Activated CD4-positive, alpha-beta memory T cell treated with anti-CD3 and anti-CD28 coated beads for 36 hours (primary cell): ENCODE measurements at places on chromosomes 3 and 15. TPM values are rescaled to one million over a fixed set of nuclear protein-coding genes. Genes with fewer than 3 reads are reported as not detected.

DNA sequence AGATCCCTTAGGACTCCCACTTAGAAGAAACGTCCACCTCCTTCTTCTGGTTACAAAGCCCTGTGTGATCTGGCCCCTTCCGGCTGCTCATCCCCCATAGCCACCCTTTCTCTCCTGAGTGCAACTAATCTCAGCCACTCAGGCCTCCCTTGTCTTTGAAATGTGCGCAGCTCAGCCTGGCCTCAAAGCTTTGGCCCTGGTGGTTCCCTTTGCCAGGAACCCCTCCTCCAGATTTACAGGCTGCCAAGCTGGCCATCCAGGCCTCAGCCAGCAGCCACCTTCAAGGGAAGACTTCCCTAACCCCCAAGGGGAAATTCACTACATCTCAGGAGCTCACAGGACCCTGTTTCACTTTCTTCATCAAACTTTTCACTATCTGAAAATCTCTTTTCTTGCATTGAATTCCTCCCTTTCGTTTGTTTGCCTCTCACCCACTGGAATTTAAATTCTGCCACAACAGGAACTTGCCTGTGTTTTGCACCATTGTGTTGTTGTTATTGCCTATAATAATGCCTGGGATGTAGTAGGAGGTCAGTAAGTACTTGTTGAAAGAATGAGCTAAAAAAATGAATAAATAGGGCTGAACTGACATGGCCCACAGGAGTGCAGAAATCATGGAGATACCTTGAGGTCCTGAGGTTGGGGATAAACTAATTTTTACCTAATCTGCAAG, 109.5 kb upstream of the PFN2 start:
- DNase-seq: no peak
- no peak overlapping the region for H3K4me3 ChIP-seq
- H3K27ac ChIP-seq: no peak overlapping the region
- no peaks in the 10 kb centered on the region for H3K36me3 ChIP-seq

GRCh38 chr15:65642594-65642993, 20.9 kb downstream of the SLC24A1 start:
- H3K4me1 ChIP-seq: peaks cover 6% of the 10 kb centered on the region
- no peaks in the 10 kb centered on the region for H3K36me3 ChIP-seq
- no peaks in the 10 kb centered on the region for H3K27me3 ChIP-seq
- no peak overlapping the region for H3K27ac ChIP-seq

- H3K4me1 ChIP-seq: no peaks in the 10 kb centered on the region
- no peak overlapping the region for H3K27ac ChIP-seq
- no peak overlapping the region for H3K4me3 ChIP-seq
- no peaks in the 10 kb centered on the region for H3K36me3 ChIP-seq
- no peaks in the 10 kb centered on the region for H3K27me3 ChIP-seq
These were observed 594.0 kb upstream of the UBE2E2 start for GRCh38 chr3:22609139-22609538.

DNA sequence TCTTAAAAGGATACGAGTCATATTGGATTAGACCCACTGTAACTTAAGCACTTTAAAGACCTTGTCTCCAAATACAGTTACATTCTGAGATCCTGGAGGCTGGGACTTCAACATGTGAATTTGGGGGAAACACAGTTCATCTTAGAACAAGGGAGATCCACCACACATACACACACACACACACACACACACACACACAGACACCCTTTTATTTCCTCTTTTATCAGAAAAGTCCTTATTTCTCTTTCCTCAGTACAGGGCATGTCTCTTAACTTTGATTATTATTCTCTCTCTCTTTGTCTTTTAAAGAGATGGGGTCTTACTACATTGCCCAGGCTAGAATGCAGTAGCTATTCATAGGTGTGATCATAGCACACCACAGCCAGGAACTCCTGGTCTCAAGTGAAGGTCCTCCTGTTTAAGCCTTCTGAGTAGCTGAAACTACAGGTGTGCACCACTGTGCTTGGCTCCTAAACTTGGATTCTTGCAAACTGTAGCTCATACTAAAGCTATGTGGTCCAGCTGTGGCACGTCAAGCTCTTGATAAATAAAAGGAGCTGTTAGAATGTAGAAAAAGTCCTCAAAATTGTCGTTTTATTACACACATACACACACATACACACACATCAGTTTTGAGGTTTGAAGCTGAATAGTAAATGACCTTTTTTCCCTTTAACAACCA, 7.4 kb downstream of the GOLM2 start:
- H3K27me3 ChIP-seq: no peaks in the 10 kb centered on the region
- H3K4me3 ChIP-seq: no peak overlapping the region
- DNase-seq: no peak
- H3K36me3 ChIP-seq: peaks cover 9% of the 10 kb centered on the region
- H3K4me1 ChIP-seq: peaks cover 47% of the 10 kb centered on the region

DNA sequence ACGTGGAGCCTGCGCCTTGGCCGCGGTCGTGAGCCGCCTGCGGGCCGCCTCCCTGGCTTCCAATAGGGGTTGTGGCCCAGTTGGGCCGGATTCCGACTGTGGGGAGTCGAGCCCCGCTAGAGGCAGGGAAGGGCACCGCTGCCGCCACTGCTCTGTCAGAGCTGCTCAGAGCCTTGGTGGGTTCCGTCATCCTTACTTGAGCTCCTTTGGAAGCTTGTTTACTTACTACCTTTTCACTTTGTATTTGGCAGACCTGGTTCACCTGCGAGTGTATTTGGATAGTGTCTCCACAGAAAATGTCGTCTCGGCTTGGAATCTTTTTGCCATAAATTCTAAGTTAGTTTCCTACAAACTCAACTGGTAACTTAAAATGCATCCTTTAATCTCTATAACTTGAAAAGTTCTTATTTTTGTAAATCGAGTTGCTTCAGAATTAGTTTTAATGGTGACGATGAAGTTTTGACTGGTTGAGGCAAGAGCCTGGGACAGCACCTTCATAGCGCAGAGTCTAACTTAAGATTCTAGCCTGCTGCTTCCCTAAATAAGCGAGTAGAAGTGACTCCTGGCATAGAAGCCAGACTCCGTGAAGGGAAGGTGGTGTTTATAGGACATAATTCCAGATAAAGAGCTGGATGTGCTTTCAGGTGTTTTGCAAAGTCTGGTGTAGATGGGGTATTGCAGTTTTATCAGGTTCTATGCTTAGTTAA, 800 bp downstream of the DAG1 start:
- H3K27ac ChIP-seq: peak overlapping the region; percentile 87
- no peak for DNase-seq
- peak overlapping the region; percentile 91 for H3K4me3 ChIP-seq
- H3K27me3 ChIP-seq: no peaks in the 10 kb centered on the region
- no peaks in the 10 kb centered on the region for H3K36me3 ChIP-seq

GRCh38 chr15:69126054-69126469, 34.4 kb upstream of the GLCE start:
- DNase-seq: no peak
- H3K27me3 ChIP-seq: no peaks in the 10 kb centered on the region
- no peaks in the 10 kb centered on the region for H3K36me3 ChIP-seq
- H3K4me1 ChIP-seq: no peaks in the 10 kb centered on the region

DNA sequence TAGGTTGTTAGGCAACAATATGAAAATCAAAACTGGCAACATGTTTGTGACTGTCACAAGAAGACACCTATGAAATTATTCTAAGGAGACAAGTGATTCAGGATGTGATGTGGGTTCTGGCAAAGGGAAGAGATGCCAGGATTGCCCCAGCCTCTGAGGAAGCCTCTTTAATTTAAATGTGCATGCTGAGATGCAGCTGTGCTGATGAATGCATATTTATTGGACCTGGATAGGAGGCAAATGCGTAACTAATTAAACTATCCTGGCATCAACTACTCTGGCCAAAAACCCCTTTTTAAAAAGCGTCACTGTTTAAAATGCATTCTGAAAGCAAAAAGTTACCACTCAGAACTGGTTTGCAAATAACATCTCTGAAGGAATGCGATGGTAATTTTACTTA, 176.5 kb upstream of the DPH6 start:
- no peak for DNase-seq
- no peaks in the 10 kb centered on the region for H3K36me3 ChIP-seq
- no peak overlapping the region for H3K4me3 ChIP-seq
- H3K27me3 ChIP-seq: peaks cover 1% of the 10 kb centered on the region
- H3K27ac ChIP-seq: no peak overlapping the region

DNA sequence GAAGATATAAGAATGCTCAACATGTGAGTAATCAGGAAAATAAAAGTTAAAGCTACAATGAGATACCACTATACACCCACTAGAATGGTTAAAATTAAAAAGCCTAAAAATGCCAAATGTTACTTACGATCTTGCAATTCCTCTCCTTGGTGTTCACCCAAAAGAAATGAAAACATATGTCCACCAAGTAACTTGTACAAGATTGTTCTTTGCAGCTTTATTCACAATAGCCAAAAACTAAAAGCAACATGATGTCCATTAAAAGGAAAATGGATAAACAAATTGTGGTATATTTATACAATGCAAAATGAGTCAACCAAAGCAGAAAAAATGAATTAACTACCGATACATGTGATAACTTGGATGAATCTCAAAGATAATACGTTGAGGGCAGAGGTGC, 301.6 kb upstream of the THBS1 start:
- peaks cover 2% of the 10 kb centered on the region for H3K27me3 ChIP-seq
- H3K36me3 ChIP-seq: no peaks in the 10 kb centered on the region

Gene IL12A
- not detected for total RNA-seq

Gene CELF6
- 0.19 TPM for total RNA-seq

Gene CYP1A1
- total RNA-seq: 0.64 TPM

Gene SIDT1
- 11.3 TPM for total RNA-seq

Gene ARGFX
- not detected for total RNA-seq
